ENCODE measurements at places on chromosomes 3 and 15.
A peak's percentile ranks its signal among the peaks of the same experiment; 100 is the strongest.

DNA sequence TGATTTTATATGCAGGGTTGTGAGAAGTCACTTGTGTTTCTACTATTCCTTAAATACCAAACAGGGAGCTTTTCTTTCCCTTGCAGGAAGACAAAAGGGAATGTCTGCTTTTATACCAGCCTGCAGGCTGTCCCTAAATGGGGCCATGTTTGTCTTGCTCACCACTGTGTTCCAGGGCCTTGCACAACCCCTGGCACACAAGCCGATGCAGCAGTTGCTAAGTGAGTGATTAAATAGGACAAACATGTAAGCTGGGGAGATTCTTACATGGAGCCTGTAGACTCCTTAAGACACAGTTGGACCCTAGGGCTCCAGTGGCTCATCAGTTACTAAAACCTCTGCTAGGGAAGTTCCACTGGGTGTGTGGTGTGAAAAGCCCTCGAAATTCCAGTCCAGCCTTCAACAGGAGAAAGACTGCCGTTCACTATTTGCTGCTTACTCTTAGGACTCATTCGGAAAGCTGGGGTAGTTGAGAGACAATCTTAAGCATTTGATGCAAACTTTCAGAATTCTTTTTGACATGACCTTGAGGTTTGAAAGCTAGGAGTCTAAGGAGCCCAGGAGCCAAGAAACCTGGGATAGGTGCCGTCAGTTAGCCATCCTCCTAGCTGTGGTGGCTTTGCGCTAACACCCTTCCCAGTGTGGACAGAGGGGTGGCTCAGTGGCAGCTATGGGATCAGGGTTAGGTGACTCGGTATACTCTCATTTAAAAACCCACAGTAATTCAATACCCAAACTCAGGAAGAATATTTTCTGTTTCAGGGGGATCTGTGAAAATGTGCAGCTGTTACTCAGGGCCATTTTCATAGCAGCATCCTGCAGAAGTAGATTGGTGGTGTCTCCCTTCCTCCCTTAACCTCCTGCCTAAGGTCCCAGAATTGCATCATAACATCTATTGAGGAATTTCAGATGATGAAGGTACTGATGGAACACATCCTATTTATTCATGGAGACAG, 39.1 kb downstream of the SYNM start:
- DNase-seq = no peak

- peak; percentile 64 for DNase-seq
Measured at GRCh38 chr15:55168350-55168974, 28.3 kb downstream of the RSL24D1 start.

- DNase-seq = no peak
Measured at GRCh38 chr15:29123171-29123570, 146.5 kb downstream of the NSMCE3 start.

GRCh38 chr3:162338514-162338913, 841.9 kb downstream of the OTOL1 start:
- no peak for DNase-seq

DNA sequence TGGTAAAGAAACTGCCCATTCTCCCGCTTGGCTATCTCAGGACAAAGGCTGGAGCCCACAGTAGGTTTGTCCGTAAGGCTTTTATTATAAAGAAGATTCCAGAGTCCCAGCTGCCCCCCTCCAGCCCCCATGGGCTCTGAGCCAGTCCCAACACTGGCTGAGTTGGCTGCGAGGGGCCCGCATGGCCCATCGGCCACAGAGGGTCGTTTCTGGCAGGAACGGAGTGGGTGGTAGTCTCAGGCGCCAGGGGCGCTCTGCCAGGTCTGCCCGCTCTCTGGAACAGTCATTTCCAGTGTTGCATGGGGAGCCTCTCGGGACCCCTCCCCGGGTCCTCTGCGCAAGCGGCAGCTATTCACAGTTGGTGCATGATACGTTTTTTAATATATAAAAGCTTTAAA, 12.2 kb downstream of the H1-8 start:
- no peak for DNase-seq

DNA sequence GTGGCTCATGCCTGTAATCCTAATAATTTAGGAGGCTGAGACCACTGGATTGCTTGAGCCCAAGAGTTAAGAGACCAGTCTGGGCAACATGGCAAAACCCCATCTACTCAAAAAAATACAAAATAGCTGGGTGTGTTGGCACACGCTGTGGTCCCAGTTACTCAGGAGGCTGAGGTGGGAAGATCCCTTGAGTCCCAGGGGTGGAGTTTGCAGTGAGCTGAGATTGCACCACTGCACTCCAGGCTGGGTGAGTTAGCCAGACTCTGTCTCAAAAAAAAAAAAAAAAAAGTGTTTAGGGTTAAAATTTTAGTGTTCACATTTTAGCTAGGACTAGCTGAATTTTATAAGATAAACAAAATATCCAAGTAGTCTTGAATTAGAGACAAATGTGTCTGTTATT, 1340.1 kb upstream of the EPHA6 start:
- DNase-seq = no peak

DNA sequence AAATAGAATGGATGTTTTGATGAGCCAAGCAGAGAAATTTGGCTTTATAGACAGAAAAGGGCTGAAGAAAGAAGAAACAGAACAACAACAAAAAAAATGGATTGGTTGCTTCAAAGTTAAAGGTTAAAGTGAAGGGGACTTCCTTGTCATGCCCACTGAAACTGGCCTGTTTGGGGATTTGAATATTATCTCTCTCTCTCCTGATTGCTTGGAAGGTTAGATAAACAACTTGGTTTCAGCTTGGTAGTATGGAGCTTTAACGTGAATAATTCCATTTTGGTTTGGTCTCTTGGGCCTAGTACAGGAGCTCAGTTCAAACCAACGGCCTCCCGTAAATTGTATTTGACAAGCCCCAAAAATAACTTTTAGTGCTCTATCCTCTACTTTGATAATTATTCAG, 70.8 kb upstream of the MBNL1 start:
- peak; percentile 43 for DNase-seq

- no peak for DNase-seq
Measured at GRCh38 chr3:170572665-170573253, 13.1 kb downstream of the SLC7A14 start.

DNA sequence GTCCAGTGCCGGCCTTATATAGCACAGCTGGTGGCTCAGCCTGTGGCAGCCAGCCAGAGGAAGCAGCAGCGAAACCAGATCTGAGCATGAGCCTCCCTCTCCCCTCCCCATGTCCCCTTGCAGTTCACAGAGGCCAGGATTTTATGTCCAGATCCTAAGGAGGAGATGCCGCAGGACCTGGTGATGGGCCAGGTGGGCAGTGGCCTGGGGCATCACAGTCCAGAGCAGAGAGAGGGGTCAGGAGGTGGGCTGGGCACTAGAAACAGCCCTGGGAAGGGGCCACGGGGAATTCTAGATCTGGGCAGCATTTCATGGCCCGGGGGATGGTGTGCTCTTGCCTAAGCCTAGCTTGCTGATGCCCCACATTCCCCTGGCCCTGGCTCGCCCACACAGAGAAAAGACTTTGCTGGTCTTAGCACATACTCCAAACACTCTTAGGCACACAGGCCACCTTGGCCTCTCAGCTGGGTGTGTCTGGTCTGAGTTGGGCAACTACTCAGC, 259 bp upstream of the CILP start:
- DNase-seq = no peak

DNA sequence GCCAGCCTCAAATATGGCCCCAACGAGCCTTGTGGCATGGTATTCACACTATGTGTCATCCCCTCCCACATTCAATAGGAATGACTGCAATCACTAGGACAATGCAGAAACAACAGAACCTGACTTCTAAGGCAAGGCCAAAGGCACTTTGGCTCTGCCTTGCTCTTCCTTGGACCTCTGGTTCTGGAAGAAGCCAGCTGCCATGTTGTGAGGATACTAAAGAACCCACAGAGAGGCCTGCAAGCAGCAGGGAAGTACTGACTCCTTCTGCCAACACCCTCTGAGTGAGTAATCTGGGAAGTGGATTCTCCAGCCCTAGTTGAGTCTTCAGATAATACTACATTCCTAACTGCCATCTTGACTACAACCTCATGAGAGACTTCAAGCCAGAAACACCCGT, 64.7 kb downstream of the ADAMTS9 start:
- DNase-seq = no peak

DNA sequence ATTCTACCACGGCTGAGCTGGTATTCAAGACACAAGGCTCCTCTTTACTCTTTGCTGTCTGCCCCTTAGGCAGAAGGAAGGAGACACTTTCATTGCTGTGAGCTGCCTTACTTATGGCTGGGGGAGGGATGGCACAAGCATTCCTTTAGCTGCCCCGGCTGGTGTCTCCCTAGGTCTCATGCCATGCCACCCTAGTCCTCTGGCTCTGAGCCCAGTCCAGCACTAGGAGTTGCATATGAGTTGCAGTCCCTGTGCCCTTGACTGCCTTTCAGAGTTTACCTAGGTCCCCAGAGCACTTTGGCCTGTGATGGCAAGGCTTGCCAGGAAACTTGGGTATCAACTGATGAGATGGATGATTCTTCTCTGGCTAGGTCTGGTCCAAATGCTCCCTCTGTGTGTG, 296.4 kb downstream of the RBMS3 start:
- no peak for DNase-seq

Data from OCI-LY7 (cell line).